ENCODE measurements at places on chromosomes 7 and 10.
A peak's percentile ranks its signal among the peaks of the same experiment; 100 is the strongest.

- ATAC-seq: peak; percentile 98
These were observed 68.6 kb downstream of the MMRN2 start for GRCh38 chr10:86888585-86889381.

- ATAC-seq: no peak
These were observed 30.5 kb downstream of the OGDH start for GRCh38 chr7:44636926-44637325.

DNA sequence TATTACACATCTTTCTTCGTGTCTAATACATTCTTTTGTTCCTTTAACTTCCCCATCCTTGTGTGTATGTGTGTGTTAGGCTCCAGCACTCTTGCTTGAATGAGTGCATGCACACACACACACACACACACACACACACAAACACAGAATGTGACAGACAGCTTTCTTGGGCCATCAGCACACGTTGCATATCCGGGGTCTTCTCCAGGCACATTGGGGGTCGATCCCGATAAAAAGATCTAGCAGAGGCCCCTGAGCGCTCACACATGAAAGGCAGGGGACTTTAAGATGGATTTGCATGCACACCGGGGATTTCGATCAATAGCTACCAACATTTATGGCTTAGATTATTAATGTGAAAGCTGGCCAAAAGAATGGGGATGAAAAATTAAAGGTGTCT lies 4.5 kb downstream of the SKIDA1 start:
- no peak for ATAC-seq

GRCh38 chr7:506391-506831 lies 13.2 kb downstream of the PDGFA start:
- ATAC-seq: no peak

Data from stimulated activated memory B cell treated with anti-CD40 and anti-IgM and Interleukin-4, amounts not matched to agents 10 μg/mL and 1 μg/mL and 100 μg/mL, for 72 hours (primary cell).